Head of caudate nucleus (tissue), 42 donors: ENCODE measurements at places on chromosomes 11 and 22.

DNA sequence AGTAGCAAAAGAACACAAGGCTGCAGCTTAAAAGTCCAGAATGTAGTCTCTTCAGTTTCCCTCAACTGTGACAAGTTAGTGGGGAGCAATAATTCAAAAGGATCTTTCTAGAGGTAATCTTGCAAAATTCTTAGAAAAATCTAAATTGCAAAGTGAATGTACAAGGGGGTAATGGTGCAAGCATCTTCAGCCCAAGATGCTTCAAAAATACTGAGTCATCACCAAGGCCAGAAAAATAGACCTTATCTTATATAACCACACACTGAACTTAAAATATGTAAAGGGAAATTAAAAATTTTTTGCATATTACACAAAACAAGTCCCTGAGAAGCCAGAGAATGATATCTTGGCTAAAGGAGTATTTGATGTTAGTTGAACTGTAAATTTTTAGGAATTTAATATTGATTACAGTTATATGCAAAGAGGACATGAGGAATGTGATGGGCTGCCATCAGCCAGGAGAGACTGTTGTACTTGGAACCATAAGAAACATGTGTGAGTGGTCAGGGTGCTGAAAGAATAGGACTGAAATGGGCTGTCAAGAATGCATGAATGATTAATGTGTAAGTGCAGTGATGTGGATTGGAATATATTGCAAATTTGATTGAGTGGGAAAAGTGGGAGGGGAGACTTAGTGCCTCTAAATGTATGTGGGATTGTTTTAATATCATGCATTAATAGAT lies 85.7 kb upstream of the LIN7C start:
- DNase-seq = no peak

DNA sequence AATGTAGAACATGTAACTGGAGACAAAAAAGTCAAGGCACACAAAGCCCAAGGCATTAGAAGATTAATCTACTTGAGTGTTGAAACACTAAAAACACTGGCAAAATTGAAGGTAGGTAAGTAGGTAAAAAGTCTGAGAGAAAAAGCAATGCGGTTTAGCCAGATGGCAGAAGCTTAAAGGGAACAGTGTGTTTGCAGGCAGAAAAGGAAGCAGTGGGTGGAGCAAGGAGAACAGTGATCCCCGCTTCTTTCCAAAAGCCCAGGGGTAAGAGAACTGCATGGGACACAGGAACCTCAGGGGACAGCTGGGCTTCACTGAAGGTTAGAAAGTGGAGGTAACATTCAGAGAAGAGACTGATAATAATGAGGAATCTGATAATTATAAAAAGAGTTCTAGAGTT lies 16.0 kb downstream of the MRE11 start:
- no peak for DNase-seq

DNA sequence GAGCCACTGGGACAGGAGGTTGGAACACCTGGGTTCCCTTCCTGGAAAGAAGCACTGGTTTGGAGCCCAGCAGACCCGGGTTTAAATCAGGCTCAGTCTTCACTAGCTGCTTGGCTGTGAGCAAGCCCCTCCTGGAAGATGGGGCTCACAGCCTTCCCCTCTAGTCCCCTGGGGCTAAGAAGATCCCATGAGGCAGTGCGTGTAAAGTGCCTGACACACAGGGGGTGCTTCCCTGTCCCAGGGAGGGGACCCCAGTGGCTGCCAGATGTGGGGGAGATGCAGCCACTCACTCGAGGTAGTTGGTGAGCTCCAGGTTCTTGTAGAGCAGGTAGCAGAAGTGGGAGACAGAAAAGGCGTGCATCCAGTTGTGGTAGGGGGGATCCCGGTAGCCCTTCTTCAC lies 93.2 kb downstream of the PDE2A start:
- no peak for DNase-seq

DNA sequence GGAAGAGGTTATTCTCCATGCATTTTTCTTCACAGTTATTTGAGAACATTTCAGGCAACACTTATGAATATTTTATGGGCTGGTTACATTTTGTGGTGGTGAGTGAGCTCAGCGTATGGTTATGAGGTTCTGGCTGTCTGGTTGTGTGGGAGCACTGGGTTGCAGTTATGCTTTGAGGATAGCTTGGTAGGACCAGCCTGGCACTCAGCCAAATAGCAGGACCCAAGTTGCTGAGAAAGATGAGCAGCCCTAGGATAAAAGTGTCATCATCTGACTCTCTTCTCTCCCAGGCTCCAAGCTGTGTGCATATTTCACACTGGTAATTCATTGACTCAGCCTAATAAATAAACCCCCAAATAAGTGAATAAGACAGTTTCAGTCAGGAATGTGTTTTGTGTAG lies 8.1 kb upstream of the SRSF8 start:
- no peak for DNase-seq
